ENCODE measurements at places on chromosomes 6 and 20. TPM values are rescaled to one million over a fixed set of nuclear protein-coding genes. Genes with fewer than 3 reads are reported as not detected.

- DNase-seq, result no peak
Measured at GRCh38 chr6:89414215-89414614, 2.1 kb upstream of the RRAGD start.

- DNase-seq, result no peak
Measured at GRCh38 chr6:90739339-90739738, 152.5 kb upstream of the MAP3K7 start.

DNA sequence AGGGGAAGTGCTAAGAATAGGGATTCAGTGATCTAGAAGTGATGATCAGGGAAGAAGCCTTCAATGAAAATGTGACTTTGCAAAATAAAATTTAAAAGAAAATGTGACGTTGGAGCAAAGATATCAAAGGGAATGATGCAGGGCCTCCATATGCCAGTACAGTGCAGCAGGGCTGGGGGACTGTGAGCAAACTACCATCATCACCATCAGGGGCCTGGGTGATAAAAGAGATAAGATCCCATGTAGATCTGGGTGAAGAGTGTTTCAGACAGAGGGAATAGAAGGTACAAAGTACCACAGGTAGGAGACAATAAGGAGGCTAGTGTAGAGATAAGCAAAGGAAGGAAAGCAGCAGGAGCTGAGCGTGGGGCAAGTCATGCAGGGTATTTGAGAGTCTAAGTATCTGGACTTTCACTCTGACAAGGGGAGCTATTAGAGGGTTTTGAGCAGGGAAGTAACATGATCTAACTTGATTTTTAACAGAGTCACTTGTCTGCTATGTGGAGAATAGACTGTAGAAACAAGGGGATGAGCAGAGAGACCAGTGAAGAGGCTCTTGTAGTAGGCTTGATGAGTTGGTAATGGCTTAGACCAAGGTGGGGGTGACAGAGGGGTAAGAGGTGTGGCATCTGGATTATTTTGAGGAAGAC lies 295.6 kb downstream of the ZFAND3 start:
- DNase-seq, result no peak

GRCh38 chr6:13045676-13046075 lies 282.7 kb downstream of the TBC1D7 start:
- no peak for DNase-seq

GRCh38 chr6:13248584-13248985 lies 79.8 kb downstream of the TBC1D7 start:
- no peak for DNase-seq

DNA sequence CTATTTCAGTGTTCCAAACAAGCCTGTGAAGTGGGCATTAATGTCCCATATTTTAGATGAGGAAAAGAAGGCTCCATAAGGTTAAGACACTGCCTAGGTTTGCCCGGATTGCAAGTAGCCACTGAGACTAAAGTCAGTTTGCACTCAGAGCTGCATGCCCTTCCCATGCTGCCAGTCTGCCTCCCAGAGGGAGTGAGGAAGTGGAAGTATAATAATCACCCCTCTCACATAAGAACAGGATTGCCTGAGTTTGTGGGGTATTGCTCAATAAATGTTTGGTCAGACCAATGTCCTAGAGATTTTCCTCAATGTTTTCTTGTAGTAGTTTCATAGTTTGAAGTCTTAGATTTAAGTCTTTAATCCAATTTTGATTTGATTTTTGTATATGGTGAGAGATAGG lies 43.9 kb upstream of the CLIC5 start:
- DNase-seq, result no peak

- no peak for DNase-seq
Measured at GRCh38 chr6:47376930-47377329, 67.2 kb upstream of the TNFRSF21 start.

DNA sequence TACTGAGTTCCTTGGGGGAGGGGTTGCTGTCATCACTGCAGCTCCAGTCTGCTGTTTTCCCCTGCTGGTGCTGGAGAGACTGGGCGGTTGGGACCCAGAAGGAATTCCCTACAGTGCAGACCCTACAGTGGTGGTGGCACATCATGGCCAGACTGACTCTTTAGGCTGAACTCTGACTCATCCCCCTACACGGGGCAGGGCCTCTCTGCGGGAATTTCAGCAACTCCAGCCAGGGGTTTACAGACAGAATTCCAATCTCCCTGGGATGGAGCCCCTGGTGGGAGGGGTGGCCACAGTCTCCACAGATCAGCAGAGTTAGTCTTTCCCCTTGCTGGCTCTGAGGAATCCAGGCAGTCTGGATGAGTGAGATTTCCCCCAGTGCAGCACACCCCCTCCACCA lies 46.9 kb upstream of the MAPK13 start:
- DNase-seq, result no peak

- DNase-seq, result no peak
Measured at GRCh38 chr6:44399991-44400390, 12.5 kb downstream of the CDC5L start.

DNA sequence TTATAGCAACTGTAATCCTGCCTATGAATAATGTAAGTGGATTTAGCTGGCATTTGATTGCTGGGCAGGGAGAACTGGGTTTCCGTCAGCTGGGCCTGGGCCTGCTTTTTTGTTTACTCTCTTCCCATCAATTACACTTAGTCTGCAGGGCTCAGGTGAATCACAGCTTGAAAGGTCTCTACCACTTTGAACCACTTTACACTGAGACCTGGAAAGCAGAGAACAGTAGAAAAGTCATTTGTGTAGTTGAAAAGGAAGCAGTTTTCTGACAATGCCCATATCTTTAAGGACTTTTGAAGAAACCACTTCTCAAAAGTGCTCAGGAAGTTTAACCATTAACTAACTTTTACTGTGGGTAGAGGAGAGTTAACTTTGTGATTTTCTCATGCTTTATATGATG lies 315.4 kb upstream of the SASH1 start:
- DNase-seq, result no peak

- no peak for DNase-seq
Measured at GRCh38 chr20:4821590-4821989, 99.9 kb downstream of the PRND start.

DNA sequence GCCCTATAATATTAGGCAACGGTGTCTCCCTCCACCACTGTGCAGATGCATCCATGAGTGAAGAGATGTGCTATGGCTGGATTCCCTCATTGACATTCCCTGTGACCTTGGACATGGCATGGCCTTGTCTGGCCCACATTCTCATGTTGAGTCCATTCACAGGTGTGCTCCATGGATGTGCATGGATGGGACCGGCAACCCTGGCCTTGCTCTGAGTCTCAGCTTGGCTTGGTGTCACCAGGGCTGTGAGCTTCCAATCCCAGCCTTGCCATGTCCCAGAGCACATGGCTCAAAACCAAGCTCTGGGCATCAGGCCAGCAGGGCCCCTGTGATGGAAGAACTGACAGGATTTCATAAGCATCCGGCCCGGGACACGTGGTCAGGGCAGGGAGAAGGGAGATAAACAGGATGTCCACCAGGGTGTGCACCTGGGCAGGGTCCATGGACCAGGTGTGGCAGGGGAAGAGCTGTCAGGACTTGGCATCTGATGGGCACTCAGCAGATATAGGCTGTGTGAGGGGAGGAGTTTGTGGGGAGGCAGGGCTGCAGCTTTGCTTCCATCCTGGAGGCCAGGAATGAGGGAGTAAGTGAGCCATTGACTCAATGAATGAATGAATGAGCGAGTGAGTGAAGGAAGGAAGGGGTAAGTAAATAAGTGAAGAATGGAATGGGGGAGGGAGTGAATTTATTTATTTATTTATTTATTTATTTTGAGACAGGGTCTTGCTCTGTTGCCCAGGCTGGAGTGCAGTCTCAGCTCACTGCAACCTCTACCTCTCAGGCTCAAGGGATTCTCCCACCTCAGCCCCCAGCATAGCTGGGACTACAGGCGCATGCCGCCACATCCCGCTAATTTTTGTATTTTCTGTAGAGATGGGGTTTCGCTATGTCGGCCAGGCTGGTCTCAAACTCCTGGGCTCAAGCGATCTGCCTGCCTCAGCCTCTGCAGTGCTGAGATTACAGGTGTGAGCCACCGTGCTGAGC lies 15.7 kb downstream of the NRSN2 start:
- DNase-seq, result no peak

DNA sequence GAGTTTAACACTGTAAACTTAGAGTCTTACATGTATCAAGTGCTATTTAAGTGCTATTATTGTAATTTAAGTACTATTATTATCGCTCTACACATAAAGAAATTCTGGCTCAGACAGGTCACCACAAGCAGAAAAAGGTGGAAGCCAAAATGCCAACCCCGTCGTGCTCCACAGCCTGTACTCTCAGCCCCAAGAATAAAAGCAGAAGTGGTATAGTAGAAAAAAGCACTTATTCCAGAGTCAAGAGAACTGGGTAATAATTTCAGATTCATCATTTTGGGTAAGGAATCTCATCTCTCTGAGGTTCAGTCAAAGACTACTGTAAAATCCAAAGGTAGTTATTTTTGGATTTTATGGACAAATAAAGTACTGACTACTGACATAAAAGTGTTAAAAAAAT lies 943 bp downstream of the ZUP1 start:
- no peak for DNase-seq

- no peak for DNase-seq
Measured at GRCh38 chr6:118708744-118709143, 57.4 kb upstream of the CEP85L start.

The MLN gene
- not detected for total RNA-seq

The HLA-DOB gene
- total RNA-seq, result 4.5 TPM

The HTR1E gene
- not detected for total RNA-seq

The FAM162B gene
- not detected for total RNA-seq

The CD164 gene
- total RNA-seq, result 210 TPM

The CLIC5 gene
- total RNA-seq, result 3.8 TPM

The SH3BGRL2 gene
- 1.0 TPM for total RNA-seq

The SULF2 gene
- 1.4 TPM for total RNA-seq

The TFAP2A gene
- total RNA-seq, result 0.69 TPM

Data from T-cell (primary cell).